ENCODE measurements at places on chromosomes 13 and 19.

DNA sequence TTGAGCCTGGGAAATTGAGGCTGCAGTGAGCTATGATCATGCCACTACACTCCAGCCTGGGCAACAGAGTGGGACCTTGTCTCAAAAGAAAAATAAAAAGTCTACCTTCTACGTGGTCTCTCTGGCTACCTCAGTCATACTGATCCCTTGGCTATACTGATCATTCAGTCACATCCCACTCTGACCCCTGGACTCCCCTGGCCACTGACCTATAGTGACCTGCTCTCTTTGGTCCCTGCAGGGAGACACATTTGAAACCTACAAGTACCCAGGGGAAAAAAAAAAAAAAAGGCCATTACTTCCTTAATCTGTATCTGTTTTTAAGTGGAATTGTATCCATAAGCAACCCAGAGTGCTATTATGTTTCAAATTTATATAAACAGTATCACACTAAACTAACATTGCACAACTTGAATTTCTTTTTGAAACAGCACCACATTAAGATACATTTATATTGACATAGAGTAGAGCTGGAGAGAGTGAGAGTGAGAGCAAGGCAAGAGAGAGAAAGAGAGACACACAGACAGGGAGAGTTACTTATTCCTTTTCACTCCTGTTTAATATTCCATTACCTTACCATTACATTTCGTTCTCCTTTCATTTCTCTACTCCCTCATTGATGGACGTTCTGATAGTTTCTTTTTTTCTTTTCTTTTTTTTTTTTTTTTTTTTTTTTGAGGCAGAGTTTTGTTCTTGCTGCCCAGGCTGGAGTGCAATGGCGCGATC is 23.7 kb upstream of the CERS4 start:
- DNase-seq: peak; percentile 18

GRCh38 chr13:31846961-31847752 is 107.8 kb downstream of the RXFP2 start:
- no peak for DNase-seq

DNA sequence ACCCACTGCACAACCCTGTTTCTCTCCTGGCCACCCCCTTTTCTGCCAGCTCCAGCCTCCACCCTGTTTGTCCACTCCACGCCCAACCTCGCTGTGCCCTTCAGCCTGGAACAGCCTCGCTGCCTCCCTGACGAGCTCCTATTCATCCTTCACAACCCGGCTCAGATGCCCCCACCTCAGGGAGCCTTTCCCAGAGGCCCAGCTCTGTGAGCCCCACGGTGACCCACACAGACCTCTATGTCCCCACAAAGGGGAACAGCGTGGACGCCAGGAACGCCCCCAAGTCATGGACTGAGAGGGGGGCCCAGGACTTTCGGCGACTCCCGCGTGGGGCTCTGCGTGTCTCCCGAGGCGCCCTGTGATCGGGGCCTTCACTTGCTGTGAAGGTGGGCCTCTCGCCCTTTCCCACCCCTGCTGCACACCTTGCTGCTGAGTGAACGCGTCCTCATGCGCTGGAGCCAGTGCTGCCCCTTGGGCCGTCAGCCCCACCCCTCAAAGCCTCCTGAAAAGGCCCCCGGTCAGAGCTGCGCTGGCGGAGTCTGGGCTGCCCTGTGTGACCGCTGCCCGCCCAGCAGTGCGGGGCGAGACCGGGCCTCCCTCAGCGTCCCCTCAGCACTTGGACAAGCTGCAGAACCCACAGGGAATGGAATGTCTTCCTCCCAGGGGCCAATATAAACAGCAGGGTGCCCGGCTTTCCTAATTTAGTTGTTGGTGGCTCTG is 40.0 kb downstream of the ADPRHL1 start:
- DNase-seq: no peak

DNA sequence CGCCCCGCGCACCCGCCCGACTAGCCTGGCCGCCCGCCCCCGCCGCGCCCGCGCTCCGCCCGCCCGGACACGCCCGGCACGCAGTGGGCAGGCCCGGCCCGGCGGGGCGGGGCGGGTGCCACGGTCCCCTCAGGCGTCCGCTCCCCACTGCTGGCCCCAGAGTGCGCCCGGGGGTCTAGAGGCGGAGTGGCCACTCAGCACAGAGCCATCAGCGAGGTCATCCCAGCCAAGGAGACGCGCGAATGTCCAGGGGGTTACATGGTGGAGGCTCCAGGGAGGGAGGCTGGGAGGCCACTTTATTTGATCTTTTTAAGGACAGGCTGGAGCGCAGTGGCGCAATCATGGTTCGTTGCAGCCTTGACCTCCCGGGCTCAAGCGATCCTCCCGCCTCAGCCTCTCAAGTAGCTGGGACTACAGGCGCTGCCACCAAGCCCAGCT is 236 bp upstream of the TINCR start:
- DNase-seq: no peak

- DNase-seq: no peak
These were observed 833.9 kb downstream of the SLITRK1 start for GRCh38 chr13:83048419-83048818.

DNA sequence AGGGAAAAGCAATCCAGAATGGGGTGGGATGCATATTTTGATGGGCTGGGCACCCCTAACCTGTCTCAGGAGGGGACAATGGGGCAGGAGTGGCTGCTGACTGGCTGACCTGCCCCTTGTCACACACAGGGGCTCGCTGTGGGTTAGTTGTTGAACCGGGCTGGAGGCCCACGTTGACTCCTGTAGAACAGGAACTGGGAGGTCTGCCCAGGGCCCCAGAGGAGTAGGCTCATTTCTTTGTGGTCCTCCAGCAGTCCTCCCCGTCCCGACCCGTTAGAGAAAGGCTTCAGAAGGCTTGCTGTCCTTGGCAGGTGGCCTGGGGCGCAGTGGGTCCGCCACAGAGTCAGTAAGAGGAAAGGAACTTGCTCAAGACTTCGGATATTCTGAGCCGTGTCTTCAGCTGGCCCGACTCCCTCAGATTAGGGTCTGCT is 70.1 kb downstream of the COL4A1 start:
- no peak for DNase-seq

DNA sequence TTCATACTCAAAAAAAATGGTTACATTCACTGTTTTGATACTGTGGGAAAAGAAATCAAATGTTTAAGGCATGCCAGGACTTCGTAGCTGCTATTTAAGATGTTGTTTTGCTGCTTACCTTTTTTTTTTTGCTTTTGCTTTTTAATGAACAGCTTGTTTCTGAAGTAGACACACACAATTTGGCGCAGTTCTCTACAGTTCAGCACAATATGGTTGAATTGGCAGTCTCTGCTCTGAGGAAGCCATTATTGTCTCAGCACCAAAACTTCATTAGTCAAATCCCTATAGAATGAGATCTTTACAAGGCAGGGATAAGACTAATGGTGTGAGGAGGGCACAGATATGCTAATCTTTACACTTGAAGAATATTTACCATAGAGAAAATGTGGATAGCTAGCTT is 197.6 kb downstream of the SLITRK5 start:
- DNase-seq: no peak

DNA sequence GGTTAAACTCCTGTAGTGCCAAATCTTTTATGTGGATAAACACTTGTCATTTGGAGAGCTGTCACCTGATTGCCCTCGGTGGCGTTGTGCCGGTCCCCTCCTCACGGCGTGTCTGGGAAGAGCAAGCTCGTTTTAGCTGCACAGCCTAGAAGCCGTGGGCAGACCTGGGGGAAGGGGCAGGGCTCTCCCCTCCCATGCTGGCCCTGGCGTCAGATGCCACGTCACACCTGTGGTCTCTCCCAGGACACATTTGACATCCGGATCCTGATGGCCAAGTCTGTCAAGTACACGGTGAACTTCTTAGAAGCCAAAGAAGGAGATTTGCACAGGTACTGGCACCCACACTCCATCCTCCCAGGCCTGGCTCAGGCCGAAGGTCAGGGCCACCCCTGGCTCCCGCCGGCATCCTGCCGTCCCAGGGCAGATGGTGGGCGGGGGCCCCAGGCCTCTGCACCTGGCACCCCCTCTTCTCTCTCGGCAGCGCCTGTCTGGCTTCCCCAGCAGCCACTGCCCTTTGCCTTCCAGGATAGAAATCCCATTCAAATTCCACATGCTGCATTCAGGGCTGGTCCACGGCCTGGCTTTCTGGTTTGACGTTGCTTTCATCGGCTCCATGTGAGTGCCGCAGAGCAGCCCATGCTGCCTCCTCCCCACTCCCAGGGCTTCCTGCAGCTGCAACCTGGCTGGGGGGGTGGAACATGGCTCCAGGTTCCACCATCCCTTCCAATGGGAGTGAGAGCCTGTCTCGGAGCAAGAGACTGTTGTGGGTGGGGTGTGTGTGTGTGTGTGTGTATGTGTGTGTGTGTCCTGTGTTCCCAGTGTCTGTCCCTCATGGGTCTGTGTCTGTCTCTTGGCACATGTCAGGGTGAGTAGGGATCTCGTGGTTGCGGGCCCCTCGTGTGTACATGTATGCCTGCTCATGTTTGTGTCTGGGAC is 8.8 kb downstream of the YIPF2 start:
- DNase-seq: no peak

GRCh38 chr13:27500806-27501534 is 50.6 kb upstream of the MTIF3 start:
- no peak for DNase-seq

GRCh38 chr13:78193846-78194245 is 275.2 kb upstream of the EDNRB start:
- DNase-seq: no peak

- DNase-seq: no peak
These were observed 82.8 kb downstream of the TSC22D1 start for GRCh38 chr13:44493213-44493812.

DNA sequence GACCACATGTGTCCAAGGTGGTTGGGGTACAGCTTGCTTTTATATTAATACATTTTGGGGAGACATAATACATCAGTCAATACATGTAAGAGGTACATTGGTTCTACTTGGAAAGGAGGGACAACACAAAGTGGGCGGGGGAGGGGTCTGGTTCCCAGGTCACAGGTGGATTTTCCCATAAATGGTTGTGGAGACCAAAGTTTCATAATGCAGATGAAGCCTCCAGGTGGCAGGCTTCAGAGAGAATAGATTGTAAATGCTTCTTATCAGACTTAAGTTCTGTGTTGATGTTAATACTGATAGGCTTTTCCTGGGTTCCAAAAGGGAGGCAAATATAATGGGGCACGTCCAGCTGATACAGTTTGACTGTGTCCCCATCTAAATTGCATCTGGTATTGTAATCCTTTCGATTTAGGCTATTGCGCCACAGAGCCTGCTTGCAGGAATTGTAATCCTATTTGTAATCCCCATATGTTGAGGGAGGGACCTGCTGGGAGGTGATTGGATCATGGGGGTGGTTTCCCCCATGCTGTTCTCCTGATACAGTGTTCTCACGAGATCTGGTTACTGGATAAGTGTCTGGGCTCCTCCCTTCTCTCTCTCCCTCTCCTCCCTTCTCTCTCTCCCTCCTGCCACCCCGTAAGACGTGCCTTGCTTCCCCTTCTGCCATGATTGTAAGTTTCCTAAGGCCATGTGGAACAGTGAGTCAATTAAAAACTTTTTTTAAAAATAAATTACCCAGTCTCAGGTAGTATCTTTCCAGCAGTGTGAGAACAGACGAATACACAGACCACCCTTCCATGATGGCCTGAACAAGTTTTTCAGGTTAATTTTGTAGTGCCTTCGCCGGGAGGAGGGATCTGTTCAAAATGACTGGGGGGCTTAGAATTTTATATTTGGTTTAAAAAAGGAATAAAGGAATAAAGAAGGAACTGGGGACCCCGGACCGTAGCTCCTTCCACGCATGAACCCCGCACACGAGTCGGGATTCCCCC is 44.9 kb downstream of the ZNF823 start:
- peak; percentile 90 for DNase-seq

GRCh38 chr19:35909684-35910035 is 1.6 kb upstream of the TYROBP start:
- no peak for DNase-seq

DNA sequence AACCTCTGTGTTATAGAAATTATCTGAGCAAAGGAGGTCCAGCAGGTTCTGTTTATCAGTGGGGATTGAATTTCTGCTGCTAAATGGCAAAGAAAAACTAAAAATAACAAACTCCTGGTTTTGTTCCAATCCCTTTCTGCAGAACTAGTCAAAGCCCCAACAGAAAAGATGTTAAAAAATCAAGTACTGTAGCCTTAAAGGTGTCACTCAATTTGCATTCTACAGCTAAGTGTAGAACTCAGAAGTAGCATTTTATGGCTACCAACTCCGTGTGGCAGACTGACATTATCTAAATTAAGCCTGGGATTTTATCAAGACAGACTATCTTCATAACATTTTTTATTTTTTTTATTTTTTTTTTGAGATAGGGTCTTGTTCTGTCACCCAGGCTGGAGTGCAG is 91.5 kb upstream of the SLC15A1 start:
- DNase-seq: no peak

- no peak for DNase-seq
These were observed 4.6 kb upstream of the RFXAP start for GRCh38 chr13:36814465-36814864.

Measured in iris pigment epithelial cell (primary cell).